ENCODE measurements at places on chromosomes 16 and 17.

DNA sequence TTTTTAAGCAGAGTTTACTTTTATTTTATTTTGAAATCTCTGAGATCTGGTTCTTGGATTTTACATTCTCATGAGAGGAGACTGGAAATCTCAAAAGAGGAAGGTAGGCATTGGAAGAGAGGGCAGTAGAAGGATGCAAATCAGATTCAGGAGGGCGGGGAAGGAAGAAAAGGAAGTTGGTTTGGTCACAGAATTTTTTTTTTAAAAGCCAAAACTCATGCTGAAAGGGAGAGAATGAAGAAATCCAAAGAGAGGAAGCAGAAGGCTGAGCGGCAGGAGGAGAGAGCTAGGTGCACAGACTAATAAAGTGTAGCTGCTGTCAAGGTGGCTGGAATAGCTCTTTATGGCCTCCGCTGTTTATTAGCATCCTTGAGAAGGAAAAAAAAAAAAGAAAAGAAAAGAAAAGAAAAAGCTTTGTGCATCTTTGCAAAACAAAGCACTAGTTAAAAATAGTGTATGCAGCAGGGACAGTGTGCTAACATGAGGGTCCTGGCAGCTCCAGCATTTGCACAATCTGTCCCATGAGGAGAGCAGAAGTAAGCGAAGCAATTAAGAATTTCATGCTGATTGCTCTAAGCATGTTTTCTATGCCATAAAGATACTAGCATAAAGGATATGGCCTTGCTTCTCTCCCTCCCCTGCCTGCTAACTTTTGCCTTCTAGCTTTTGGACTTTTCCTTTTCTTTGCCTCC, 194.2 kb downstream of the ZFHX3 start:
- DNase-seq: no peak

- DNase-seq: no peak
Measured at GRCh38 chr16:14263769-14264168, 192.7 kb downstream of the MRTFB start.

- DNase-seq: no peak
Measured at GRCh38 chr16:22293137-22294106, 3.8 kb upstream of the POLR3E start.

DNA sequence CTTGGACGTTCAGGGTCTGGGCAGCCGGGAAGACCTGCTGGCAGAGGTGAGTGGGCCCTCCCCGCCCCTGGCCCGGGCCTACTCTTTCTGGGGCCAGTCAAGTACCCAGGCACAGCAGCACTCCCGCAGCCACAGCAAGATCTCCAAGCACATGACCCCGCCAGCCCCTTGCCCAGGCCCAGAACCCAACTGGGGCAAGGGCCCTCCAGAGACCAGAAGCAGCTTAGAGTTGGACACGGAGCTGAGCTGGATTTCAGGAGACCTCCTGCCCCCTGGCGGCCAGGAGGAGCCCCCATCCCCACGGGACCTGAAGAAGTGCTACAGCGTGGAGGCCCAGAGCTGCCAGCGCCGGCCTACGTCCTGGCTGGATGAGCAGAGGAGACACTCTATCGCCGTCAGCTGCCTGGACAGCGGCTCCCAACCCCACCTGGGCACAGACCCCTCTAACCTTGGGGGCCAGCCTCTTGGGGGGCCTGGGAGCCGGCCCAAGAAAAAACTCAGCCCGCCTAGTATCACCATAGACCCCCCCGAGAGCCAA, 8.6 kb upstream of the ABCC3 start:
- DNase-seq: peak; percentile 64

GRCh38 chr17:8740486-8740885, 4.2 kb downstream of the CCDC42 start:
- peak; percentile 27 for DNase-seq

DNA sequence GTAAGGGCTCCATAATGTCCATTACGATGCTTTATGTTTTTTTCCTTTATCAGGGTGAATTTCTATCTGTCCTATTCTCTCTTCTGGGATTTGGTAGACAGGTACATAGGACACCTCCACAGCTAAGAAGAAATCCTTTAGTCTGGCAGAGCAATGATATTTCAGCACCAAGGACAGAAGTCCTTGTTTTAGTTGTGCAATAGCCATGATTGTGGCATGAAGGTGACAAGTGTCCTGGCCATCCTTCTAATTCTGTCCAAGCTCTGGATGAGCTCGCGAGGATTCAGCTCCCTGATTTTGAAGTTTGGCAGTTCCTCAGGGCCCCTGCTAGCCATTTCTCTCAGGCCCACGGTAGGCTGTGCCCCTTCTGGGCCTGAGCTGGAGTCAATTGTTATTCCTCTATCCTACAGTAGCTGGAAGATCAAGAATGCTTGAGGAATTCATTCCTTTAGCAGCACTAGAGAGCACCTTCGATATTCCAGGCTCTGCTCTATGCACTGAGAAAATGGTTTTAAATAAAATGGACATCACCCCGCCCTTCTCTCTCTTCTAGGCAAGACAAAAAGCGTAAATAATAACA, 320.8 kb downstream of the XYLT1 start:
- DNase-seq: no peak

- DNase-seq: no peak
Measured at GRCh38 chr16:24776501-24777220, 47.2 kb downstream of the TNRC6A start.

- DNase-seq: no peak
Measured at GRCh38 chr16:25045696-25046381, 30.7 kb upstream of the ARHGAP17 start.

DNA sequence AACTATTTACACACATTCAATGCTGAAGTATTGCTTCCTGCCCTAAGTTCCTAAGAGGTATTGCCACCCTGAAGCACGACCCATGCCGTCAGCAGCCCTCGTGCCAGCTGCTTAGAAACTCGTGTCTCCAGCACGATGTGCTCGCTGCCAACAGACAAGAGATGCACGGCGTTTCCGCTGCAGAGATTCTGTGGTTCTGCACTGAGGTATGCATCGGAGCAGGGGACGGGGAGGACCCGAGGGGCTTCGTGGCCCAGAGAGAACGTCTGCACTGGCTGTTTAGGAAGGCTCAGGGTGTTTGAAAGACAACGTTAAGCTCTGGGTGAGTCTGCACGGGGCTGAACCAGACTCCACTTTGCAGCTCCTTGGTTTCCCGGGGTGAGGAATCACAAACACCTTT, 82.7 kb upstream of the CREBBP start:
- DNase-seq: peak; percentile 9

DNA sequence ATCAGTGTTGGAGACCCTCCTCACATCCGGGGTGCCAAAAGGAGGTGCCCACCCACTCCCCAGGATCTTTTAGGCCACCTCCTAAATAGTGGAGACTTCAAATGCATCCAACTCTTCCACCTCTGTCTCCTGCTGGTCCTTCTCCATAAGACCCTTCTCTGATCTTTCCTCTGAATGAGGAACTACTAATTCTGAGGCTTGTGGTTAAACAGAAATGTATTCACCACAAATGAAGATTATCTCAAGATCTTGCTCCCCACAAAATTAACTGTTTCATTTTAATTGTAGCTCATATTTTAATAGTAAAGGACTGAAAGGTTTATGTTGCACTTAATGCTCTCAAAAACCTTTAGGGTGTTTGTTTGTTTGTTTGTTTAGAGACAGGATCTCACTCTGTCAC, 34.1 kb downstream of the TLE7 start:
- no peak for DNase-seq

DNA sequence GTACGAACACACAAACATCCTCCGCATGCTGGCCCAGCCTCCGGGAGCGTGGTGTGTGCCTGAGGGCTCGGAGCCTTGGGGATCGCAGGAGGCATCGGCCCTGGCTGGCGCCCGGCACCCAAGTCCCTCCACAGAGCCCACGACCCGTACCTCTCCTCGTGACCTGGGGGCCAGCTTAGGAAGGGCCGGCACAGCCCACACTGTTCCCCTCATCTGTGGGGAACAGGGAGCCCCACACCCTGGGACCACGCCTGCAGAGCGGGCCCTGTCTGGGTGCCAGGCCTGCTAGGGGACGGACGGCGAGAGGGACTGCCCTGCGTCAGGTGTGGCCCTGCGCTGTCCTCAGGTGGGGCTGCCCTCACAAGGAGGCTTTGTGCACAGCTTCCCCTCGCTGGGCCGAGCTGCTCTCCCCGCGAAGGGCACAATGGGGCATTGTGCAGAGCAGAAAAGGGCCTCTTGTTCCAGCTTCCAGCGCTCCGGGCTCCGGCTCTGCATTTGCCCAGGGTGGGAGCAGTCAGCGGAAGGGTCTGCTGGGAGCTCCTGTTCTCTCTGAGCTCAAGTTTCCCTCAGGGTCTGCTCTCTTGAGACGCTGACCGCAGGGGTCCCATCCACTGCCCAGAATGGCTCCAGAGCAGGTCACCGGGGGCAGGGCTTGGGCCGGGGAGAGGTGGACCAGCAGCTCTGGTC, 1.7 kb upstream of the LMF1 start:
- DNase-seq: no peak

DNA sequence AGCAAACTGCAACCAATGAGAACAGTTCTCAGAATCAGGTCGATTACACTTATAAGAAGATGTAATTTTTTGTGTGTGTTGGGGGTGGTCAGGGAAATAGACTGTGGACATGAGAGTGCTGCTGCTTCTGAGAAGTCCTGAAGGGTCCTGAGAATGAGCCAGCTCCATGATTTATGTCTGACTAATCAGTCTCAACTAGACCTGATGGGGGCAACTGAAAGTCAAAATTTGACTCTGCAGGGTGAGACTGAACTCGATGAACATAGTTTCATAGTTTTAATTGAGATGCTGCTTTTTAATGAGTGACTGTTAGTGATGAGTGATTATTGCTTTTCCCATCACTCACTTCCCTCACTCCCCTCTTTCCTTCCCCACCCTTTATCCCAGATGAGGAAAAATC, 37.3 kb downstream of the SMARCE1 start:
- no peak for DNase-seq

DNA sequence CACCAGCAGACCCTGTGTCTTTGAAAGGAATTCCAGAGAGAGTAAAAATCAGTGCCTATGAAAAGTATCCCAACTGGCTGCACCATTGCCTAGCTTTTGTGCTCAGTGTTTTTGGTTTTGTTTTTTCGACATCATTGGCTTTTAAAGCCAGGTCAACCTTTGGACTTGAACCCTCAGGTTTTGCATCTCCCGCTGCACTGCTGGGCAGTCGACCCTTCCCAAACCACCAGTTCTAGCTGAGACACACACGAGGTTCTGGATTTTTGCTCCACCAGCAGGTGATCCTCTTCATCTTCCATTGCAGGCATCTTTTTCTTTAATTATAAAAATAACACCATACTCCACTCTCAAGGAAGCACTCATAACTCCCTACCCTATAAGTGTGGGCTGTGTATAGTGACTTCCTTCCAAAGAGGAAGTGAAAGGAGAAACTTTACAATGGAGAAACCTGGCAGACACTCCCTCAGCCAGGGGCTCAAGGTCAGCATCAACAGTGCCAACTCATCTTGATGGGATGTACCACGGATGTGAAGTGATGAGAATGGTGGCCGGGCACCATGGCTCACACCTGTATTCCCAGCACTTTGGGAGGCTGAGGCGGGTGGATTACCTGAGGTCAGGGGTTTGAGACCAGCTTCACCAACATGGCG, 57.8 kb downstream of the BMERB1 start:
- no peak for DNase-seq

- DNase-seq: no peak
Measured at GRCh38 chr17:41360296-41360995, 9.2 kb downstream of the KRT33B start.

GRCh38 chr16:75096656-75097055, 19.9 kb downstream of the LDHD start:
- no peak for DNase-seq

DNA sequence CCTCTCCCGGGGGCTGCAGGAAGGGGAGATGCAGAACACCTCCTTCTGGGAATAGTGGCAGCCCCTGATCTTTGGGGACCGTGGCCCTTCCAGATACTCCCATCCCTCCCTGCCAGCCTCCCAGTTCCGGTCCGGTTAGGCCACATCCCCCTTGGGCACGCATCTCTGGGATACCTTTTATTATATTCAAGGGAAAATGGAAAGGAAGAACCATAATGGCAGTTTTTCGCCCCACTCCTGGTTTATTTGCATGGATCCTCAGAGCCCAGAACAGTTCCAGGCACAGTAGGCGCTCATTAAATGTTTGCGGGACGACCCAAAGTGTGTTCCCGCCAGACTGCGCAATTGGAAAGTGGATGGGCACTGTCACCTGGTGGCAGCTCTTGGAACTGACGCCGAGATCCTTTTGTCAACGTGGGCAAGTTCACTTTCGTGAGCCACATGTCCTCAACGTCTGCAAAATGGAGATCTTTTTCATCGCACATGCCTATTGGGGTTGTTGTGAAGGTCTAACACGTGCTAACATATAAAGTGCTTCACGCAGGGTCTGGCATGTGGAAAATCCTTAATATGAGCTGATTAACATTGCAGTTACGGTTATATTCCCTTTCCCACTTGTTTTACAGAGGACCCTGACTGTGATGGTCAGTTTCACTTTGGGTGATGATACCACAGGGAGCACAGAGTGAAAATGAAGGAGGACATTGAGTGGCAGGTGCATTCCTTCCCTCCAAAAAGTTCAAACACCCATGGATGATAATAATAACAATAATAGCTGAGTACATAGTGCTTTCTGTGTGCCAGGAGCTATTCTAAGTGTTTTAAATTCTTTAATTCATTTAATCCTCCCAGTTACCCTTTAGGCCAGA, 1.7 kb upstream of the GPRC5B start:
- DNase-seq: peak; percentile 83

- DNase-seq: peak; percentile 72
Measured at GRCh38 chr17:59427425-59427921, 96.0 kb downstream of the YPEL2 start.

GRCh38 chr16:14180481-14180944, 109.4 kb downstream of the MRTFB start:
- no peak for DNase-seq

DNA sequence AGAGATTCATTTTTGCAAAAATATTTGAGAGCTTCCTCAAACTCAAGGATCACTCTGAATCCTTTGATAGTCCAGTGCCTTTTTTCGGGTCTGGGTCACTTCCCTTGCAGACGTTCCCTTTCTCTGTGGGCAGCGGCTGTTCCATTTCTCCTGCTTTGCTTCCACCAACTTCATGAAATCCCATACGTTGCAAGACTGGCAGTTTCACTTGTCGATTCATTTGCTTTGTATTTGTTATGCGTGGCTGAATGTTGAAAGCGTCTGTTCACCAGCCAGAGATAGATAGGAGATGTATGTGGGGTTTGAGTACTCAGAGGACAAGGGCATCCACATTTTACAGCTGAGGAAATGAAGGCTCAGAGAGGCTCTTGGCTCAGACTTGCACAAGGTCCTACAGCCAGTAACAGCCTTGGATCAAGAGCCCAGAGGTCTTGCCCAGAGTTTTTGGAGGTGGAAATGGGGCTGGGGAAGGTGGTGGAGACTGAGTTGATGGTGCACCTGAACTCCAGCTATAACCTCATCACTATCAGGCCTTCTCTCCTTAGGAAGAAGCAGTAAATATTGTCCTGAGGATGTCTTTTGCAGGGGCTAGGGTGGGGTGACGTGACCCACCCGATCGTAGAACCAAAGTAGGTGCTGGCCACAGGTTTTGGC, 1.3 kb upstream of the CCDC102A start:
- DNase-seq: no peak

GRCh38 chr16:25213709-25214397, 2.9 kb upstream of the AQP8 start:
- DNase-seq: no peak

GRCh38 chr17:40618754-40619625, 28.6 kb downstream of the SMARCE1 start:
- DNase-seq: no peak

GRCh38 chr17:48954300-48954755, 9.7 kb upstream of the SNF8 start:
- no peak for DNase-seq

GRCh38 chr16:65808790-65809189, 557.7 kb upstream of the CDH5 start:
- DNase-seq: no peak

Measured in stimulated activated CD4-positive, alpha-beta T cell treated with anti-CD3 and anti-CD28 coated beads, Interleukin-1b, Interleukin-23, amount 100 ng/mL, for 48 hours (primary cell).